ENCODE measurements at places on chromosomes 5 and 9.

DNA sequence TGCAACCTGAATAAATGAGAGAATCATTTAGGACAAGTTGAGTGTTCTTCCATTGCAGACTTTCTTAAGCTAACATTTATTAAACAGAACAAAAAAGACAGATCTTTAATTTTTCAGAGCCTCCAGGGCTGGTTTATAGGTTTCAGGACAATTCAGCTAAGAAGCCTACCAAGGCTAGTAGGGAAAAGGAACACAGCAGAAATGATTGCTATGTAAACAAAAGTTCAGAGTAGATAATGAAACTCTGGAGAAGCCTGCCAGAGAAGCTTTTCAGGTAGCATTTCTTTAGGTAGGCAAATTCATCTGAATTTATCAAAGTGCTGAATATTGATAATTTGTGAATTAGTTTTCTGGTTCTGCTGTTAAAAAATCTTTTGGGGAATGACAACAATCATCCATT lies 264.2 kb downstream of the DEPDC1B start:
- no peak for DNase-seq

- no peak for DNase-seq
These were observed 59.7 kb downstream of the GNA14 start for GRCh38 chr9:77588271-77588937.

DNA sequence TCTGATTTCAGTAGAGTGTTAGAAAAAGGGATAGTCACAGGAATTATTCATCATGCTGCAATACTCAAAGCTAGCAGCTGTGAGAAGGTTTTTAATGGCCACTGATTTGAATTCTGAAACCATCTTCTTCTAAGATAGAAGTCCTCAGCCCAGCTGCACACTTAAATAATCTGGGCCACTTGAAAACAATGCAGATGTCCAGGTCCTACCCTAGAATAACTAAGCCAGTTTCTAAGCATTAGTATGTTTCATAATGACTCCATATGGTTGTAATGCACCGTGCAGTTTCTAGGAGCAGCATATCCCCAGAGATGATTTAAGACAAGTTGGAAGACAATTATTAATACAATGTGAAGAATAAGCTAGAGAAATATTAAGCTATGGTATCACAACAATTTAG lies 159.9 kb upstream of the FBXL17 start:
- DNase-seq: no peak

DNA sequence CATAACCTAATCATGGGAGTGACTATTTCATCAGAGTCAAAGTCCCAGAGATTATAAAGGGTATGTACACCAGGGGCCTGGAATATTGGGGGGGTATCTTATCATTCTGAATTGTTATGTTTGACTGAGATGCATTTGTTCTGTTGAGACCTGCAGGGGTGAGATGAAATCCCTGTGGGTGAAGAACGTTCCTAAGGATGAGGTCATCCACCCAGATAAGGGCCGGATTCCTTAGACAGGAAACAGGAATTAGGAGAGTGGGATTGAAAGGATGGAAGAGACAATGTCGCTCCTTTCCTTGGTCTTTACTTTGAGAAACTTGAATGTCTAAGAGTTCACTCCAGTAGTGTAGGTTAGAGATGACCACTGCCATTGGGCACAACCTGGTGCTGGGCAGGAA lies 54.7 kb downstream of the GAS1 start:
- DNase-seq: no peak

DNA sequence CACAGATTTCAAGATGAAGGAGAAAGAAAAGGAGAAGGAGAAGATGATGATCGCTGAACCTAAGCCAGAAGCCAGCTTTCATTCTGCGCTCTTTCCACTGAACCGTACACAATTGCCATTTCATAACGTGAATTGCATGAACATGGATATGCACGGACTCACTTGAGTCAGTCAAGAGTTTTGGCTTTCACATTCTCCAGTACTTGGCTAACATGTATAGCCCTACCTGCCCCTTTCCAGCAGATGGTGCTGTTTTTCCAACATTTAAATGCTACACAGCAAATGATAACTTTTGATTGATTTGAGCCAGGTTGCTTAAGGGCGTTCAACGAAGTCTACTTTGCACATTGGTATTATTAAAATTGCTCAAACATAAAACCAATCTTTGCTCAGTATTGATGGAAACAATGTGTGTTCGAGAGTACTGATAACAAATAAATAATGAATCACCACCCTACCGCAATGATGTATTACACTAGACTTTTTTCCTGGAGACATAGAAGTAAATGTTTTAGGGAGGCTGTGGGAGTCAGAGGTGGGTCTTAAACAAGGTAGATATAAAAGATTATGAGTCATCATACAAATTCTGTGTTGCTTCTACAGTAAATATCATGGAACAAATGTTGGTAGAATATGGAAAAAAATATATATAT lies 196.4 kb downstream of the TRPM3 start:
- peak; percentile 58 for DNase-seq

GRCh38 chr9:123349691-123350480 lies 6.1 kb upstream of the CRB2 start:
- DNase-seq: peak; percentile 36

- no peak for DNase-seq
These were observed 140.7 kb downstream of the ADAMTS2 start for GRCh38 chr5:179204572-179204971.

DNA sequence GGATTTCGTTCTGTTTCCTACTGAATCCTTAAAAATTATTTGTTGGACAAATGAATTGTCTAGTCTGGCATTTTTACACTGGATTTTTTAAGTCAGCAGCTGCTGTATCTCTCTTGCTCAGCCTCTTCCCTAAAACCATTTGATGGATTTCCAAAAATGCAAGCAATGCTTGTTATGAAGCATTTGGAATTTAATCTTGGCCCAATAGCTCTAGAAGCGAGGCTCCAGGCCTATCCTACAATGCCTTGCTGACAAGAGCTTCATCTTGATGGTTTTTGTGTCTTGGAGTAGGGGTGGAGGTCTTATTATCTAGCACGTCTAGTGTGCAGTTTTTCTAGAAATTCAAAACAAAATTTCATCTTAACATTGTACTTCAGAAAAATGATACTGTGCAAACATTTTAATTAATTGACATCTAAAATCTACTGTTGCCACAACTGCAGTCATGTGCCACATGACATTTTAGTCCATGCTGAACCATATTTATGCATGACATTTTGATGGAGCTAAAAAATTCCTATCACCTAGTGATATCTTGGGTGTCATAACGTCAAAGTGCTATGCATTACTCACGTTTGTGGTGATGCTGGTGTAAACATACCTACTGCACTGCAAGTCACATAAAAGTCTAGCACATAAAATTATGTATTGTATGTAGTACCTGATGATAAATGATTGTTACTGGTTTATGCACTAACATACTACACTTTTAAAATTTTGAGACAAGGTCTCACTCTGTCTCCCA lies 5.9 kb upstream of the RAD23B start:
- no peak for DNase-seq

DNA sequence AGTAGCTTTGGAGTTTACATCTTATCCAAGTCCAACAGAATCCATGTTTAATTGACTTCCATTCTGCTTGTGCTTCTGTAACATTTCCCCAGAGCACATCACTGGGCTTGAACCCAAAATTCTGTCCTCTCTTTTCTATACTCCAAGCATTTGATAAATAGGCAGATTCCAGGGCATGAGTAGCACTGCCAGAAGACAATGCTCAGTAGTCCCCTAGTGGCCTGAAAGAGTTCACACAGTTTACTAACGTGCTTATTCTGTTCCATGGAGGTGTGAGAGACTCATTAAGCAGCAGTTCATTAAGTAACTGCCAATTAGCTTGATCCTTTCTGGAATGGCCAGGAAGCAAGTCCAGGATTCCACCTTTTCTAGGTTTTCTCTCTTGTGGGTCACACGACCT lies 9.4 kb upstream of the GABRA6 start:
- no peak for DNase-seq

- DNase-seq: peak; percentile 67
These were observed 417 bp downstream of the SRD5A1 start for GRCh38 chr5:6633469-6634245.

DNA sequence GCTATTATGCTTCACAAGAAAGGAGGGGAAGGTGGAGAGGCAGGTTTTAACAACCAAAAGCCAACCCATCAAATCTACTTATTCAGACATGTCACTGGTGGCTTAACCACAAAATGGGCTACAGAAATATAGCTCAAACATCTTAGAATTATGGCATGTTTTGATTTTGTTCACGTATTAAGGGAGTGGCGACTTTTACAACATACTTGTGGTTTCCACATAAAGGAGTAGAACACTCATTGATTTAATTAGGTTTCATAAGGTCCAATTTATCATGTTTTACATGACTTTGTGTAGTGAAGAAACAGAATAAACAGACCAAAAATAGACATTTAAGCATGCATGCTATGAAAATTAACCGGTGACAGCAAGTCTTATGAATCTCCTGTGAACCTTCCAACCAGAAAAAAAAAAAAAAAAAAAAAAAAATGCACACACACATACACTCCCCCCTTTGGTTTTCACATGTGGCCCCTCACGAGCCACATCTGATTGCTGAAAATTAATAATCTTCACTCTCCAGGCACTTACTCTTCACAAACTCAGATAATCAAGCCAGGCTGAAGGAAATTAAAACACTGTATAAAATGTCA lies 5.4 kb downstream of the ZNF608 start:
- DNase-seq: no peak

GRCh38 chr5:71695071-71695470 lies 24.0 kb upstream of the CARTPT start:
- DNase-seq: no peak

DNA sequence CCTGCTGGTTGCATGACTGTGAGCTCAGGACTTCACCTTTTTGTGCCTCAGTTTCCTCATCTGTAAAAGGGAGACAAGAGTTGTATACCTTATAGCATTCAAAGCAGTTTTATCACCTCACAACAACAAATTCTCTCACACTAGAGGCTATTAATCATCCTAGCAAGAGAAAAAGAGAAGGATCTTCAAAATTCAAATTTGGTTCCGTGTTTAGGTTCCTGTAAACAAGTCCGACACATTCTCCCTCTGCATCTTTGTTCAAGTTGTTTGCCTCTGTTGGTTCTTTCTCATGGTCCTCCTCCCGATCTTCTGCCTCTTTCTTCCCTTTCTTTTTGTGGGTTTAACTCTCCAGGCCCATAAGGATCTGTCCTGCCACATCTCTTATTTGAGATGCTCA lies 218.0 kb downstream of the PIK3R1 start:
- DNase-seq: no peak
